Liver (tissue), 10 donors: ENCODE measurements at places on chromosomes 1 and 21. TPM values are rescaled to one million over a fixed set of nuclear protein-coding genes. Genes with fewer than 3 reads are reported as not detected.

The NOL9 gene
- polyA plus RNA-seq: 2.1 TPM

The CDA gene
- polyA plus RNA-seq: 38.9 TPM

The SPRR5 gene
- not detected for polyA plus RNA-seq

The FAAH gene
- 26.5 TPM for polyA plus RNA-seq

The HNRNPCL1 gene
- not detected for polyA plus RNA-seq

The ZNF670 gene
- 0.74 TPM for polyA plus RNA-seq

The RCSD1 gene
- 3.8 TPM for polyA plus RNA-seq

The EFNA1 gene
- polyA plus RNA-seq: 177 TPM

The NPPA gene
- polyA plus RNA-seq: 0.12 TPM

The TGFB2 gene
- polyA plus RNA-seq: 0.31 TPM

The ZNF691 gene
- polyA plus RNA-seq: 5.1 TPM

The SLC35F3 gene
- 0.01 TPM for polyA plus RNA-seq

The RYR2 gene
- 0.06 TPM for polyA plus RNA-seq

The CHI3L2 gene
- 0.32 TPM for polyA plus RNA-seq

The CACNA1S gene
- not detected for polyA plus RNA-seq

The LEMD1 gene
- not detected for polyA plus RNA-seq

The AKR7A3 gene
- polyA plus RNA-seq: 66.3 TPM

The FAM151A gene
- polyA plus RNA-seq: 1.5 TPM

The ECE1 gene
- 46.4 TPM for polyA plus RNA-seq

The KRTAP20-4 gene
- polyA plus RNA-seq: not detected

The C1orf210 gene
- polyA plus RNA-seq: 1.7 TPM

The GUCA2A gene
- not detected for polyA plus RNA-seq

The WLS gene
- 10.9 TPM for polyA plus RNA-seq

The HTR6 gene
- not detected for polyA plus RNA-seq

The ERG gene
- 6.0 TPM for polyA plus RNA-seq

The AGO3 gene
- polyA plus RNA-seq: 8.3 TPM

The ZZZ3 gene
- 8.6 TPM for polyA plus RNA-seq

The TACSTD2 gene
- 1.5 TPM for polyA plus RNA-seq

The EIF4G3 gene
- polyA plus RNA-seq: 7.6 TPM

The ITLN2 gene
- polyA plus RNA-seq: not detected

The AGPAT3 gene
- 58.9 TPM for polyA plus RNA-seq

The TBX15 gene
- polyA plus RNA-seq: 15.5 TPM
